ENCODE measurements at places on chromosomes 6 and 20. TPM values are rescaled to one million over a fixed set of nuclear protein-coding genes. Genes with fewer than 3 reads are reported as not detected.

CFB gene
- total RNA-seq: 50.3 TPM

GRCh38 chr6:36612101-36612625 lies 18.0 kb downstream of the SRSF3 start:
- DNase-seq: no peak

ZNF831 gene
- 0.47 TPM for total RNA-seq

DDR1 gene
- 60.2 TPM for total RNA-seq

DUSP15 gene
- total RNA-seq: 5.7 TPM

PNLDC1 gene
- 0.47 TPM for total RNA-seq

NKX2-4 gene
- total RNA-seq: not detected

SLC2A10 gene
- 5.6 TPM for total RNA-seq

DNA sequence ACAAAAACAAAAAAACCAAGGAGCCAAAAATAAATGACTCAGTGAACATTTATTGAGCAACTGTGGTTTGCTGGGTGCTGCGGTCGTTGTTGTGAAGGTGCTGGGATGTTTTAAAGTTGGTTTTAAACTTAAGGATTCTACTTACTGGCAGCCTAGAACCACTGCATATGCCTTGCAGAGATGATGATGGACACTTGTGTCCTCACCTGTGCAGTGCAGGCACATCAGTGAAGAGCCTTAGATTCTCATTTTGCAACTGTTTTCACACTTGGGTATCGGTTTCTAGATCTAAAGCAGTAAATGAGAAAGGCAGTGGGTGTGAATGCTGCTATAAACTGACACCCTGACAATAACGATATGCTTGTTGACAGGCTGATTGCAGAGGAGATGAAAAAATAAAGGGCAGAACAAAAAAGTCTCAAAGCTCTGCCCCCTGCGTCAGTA lies 68.8 kb downstream of the UTRN start:
- no peak for DNase-seq

Data from left cardiac atrium (tissue), 4 donors.